Natural killer cell (primary cell): ENCODE measurements at places on chromosomes 11 and 22. TPM values are rescaled to one million over a fixed set of nuclear protein-coding genes. Genes with fewer than 3 reads are reported as not detected.

Gene POU2AF3
- not detected for total RNA-seq

Gene CDC42EP2
- total RNA-seq: 1.5 TPM

Gene HBB
- 10.6 TPM for total RNA-seq

Gene AQP11
- total RNA-seq: 0.55 TPM

Gene OR52I2
- not detected for total RNA-seq

DNA sequence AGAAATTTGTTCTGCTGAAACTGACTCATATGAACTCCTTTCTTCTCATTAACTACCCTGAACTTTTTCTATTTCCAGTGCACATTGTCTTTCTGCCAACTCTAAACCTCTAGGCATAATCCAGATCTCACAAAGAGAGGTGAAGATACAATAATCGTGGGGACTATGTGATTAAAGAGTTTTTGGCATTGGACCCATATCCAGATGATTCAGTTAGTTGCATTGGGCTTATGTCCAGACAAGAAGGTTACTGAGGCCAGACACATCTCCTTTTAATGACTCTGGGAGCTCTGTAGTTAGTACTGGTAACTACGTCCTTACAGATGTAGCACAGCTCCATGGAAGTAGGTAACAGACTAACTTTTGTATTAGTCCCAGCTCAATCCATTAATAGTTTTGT is 273.0 kb downstream of the CASP12 start:
- no peak for DNase-seq
- H3K27me3 ChIP-seq: no peaks in the 10 kb centered on the region
- H3K4me3 ChIP-seq: no peak overlapping the region
- H3K4me1 ChIP-seq: no peaks in the 10 kb centered on the region
- H3K36me3 ChIP-seq: no peaks in the 10 kb centered on the region
- H3K27ac ChIP-seq: no peak overlapping the region

- no peak overlapping the region for H3K27ac ChIP-seq
- H3K36me3 ChIP-seq: no peaks in the 10 kb centered on the region
- H3K4me1 ChIP-seq: peaks cover 10% of the 10 kb centered on the region
- H3K4me3 ChIP-seq: no peak overlapping the region
- no peaks in the 10 kb centered on the region for H3K27me3 ChIP-seq
Observed at GRCh38 chr22:46116491-46116958, 33.8 kb upstream of the PPARA start.

GRCh38 chr11:111460856-111461255 is 51.3 kb downstream of the BTG4 start:
- H3K27me3 ChIP-seq: no peaks in the 10 kb centered on the region
- DNase-seq: no peak
- H3K4me1 ChIP-seq: no peaks in the 10 kb centered on the region
- H3K27ac ChIP-seq: no peak overlapping the region

DNA sequence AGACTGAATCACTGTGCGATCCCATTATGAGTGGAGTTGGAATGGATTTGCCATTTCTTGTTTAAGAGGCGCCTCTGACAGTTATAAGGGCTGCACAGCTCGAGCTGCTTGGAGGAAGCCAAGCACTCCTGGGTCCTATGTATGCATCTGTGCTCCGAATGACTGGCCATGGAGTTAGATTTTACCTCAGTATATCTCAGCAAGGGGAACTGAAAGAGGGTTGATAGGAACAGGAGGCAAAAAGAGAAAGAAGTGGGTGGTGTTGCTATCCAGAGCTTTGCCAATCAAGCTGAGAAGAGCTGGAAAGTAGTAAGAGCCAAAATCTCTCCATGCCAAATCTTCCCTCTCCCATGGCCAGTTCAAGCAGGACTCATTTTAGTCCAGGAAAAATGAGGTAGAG is 632.0 kb upstream of the KIRREL3 start:
- H3K27ac ChIP-seq: no peak overlapping the region
- no peak for DNase-seq
- no peaks in the 10 kb centered on the region for H3K27me3 ChIP-seq
- H3K4me1 ChIP-seq: no peaks in the 10 kb centered on the region
- H3K36me3 ChIP-seq: no peaks in the 10 kb centered on the region

DNA sequence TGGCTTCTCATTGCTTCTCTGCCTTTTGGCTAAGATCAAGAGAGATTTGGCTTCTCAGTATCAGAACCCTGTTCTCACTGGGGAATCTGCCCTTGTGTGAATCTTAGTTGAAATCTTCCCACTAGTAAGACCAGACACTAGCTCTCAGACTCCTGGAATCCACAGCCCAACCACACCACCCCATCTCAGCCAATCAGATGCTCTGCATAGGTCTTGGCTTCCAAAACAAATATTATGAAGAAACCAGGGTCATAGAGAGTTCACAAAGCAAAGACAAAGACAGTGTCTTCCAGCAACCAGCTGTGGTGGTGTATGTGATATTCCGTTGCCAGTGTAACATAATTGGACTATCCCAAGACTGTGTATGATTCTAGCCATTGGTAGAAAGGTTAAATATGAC is 5.4 kb downstream of the OR8B12 start:
- H3K27ac ChIP-seq: no peak overlapping the region
- no peaks in the 10 kb centered on the region for H3K36me3 ChIP-seq
- no peak overlapping the region for H3K4me3 ChIP-seq
- no peaks in the 10 kb centered on the region for H3K27me3 ChIP-seq

GRCh38 chr22:37079158-37079557 is 27.6 kb downstream of the KCTD17 start:
- H3K27me3 ChIP-seq: no peaks in the 10 kb centered on the region
- H3K36me3 ChIP-seq: no peaks in the 10 kb centered on the region
- H3K27ac ChIP-seq: peak overlapping the region; percentile 89
- H3K4me1 ChIP-seq: peaks cover 33% of the 10 kb centered on the region

GRCh38 chr11:44681698-44682097 is 45.1 kb upstream of the TSPAN18 start:
- peak overlapping the region; percentile 46 for H3K27ac ChIP-seq
- no peaks in the 10 kb centered on the region for H3K27me3 ChIP-seq
- DNase-seq: no peak
- H3K36me3 ChIP-seq: no peaks in the 10 kb centered on the region
- no peak overlapping the region for H3K4me3 ChIP-seq

GRCh38 chr11:70740488-70740851 is 342.1 kb downstream of the CTTN start:
- H3K27me3 ChIP-seq: no peaks in the 10 kb centered on the region
- H3K4me1 ChIP-seq: no peaks in the 10 kb centered on the region
- no peaks in the 10 kb centered on the region for H3K36me3 ChIP-seq
- no peak overlapping the region for H3K27ac ChIP-seq
- no peak overlapping the region for H3K4me3 ChIP-seq

DNA sequence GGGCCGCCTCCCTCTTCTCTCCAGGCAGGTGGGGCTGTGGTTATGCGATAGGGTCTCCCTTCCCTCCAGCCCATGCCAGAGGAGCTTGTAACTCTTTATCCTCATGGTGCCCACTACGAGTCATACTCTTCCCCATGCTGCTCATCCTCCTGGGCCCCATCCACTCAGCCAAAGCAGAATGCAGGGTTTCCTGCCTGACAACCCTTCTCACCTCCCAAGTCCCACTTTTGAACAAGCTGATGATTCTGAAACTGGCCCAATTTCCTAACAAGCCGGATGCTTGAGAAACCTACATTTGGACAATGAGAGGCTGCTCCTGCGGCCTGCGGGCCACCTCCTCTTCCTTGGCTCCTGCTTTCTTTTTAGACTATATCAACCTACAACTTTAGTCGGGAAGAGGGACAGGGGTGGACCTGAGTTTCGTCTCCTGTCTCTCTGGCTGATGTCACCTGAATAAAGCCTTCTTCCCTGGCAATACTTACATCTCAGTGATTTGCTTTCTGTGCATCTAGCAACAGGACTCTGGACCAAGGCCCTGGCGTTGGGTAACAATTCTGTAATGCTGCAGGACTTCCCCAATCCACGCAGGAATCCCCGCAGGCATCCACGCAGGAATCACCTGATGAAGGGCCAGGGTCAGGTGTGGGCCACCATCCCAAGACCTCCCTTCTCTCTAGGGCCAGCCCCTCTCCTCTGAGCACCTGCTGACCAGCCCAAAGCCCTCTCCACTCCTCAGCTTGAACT is 1.5 kb upstream of the NDUFS8 start:
- peaks cover 58% of the 10 kb centered on the region for H3K4me1 ChIP-seq
- DNase-seq: no peak
- H3K27me3 ChIP-seq: no peaks in the 10 kb centered on the region
- peaks cover 13% of the 10 kb centered on the region for H3K36me3 ChIP-seq

- H3K4me1 ChIP-seq: peaks cover 37% of the 10 kb centered on the region
- no peak overlapping the region for H3K27ac ChIP-seq
- H3K27me3 ChIP-seq: no peaks in the 10 kb centered on the region
- no peak overlapping the region for H3K4me3 ChIP-seq
- no peaks in the 10 kb centered on the region for H3K36me3 ChIP-seq
Observed at GRCh38 chr11:69301455-69302401, 7.8 kb downstream of the MYEOV start.

- no peak for DNase-seq
- H3K4me3 ChIP-seq: no peak overlapping the region
- H3K27me3 ChIP-seq: no peaks in the 10 kb centered on the region
- peaks cover 70% of the 10 kb centered on the region for H3K4me1 ChIP-seq
- H3K36me3 ChIP-seq: no peaks in the 10 kb centered on the region
Observed at GRCh38 chr22:28812516-28812915, 12.1 kb upstream of the XBP1 start.

- no peaks in the 10 kb centered on the region for H3K27me3 ChIP-seq
- no peaks in the 10 kb centered on the region for H3K36me3 ChIP-seq
- peaks cover 5% of the 10 kb centered on the region for H3K4me1 ChIP-seq
Observed at GRCh38 chr11:76186776-76187279, 19.5 kb downstream of the WNT11 start.
